Activated T-helper 2 cell treated with anti-CD3 and anti-CD28 coated beads, Interferon-gamma antibody, Interleukin-2, Interleukin-4, amounts not matched to agents 10 μg/mL and 5 μg/mL and 100 μg/mL, durations not matched to agents 14 hours and 24 hours and 36 hours (primary cell): ENCODE measurements at places on chromosomes 11 and 22. TPM values are rescaled to one million over a fixed set of nuclear protein-coding genes. Genes with fewer than 3 reads are reported as not detected.
A peak's percentile ranks its signal among the peaks of the same experiment; 100 is the strongest.

CRYBB2 gene
- total RNA-seq: not detected in 2 replicates

ARHGAP8 gene
- 0.30 and 1.1 TPM in 2 replicates for total RNA-seq

CPT1B gene
- 68.2 and 74.3 TPM in 2 replicates for total RNA-seq

ALDH3B2 gene
- not detected in 2 replicates for total RNA-seq

TRIM29 gene
- total RNA-seq: not detected in 2 replicates

- peak overlapping the region; percentile 12 for H3K27ac ChIP-seq
- H3K4me3 ChIP-seq: no peak overlapping the region
- peaks cover 86% of the 10 kb centered on the region for H3K4me1 ChIP-seq
- H3K27me3 ChIP-seq: no peaks in the 10 kb centered on the region
- no peak for DNase-seq
- peaks cover 93% of the 10 kb centered on the region for H3K36me3 ChIP-seq
Observed at GRCh38 chr11:61067782-61068446, 34.4 kb upstream of the CD5 start.

- peaks cover 6% of the 10 kb centered on the region for H3K4me1 ChIP-seq
- H3K4me3 ChIP-seq: no peak overlapping the region
- H3K27me3 ChIP-seq: no peaks in the 10 kb centered on the region
- H3K27ac ChIP-seq: no peak overlapping the region
Observed at GRCh38 chr22:30717952-30718351, 23.3 kb downstream of the OSBP2 start.

- peaks cover 5% of the 10 kb centered on the region for H3K27me3 ChIP-seq
- H3K27ac ChIP-seq: no peak overlapping the region
- H3K4me1 ChIP-seq: no peaks in the 10 kb centered on the region
- H3K36me3 ChIP-seq: no peaks in the 10 kb centered on the region
- H3K4me3 ChIP-seq: no peak overlapping the region
Observed at GRCh38 chr11:105975128-105975527, 46.9 kb downstream of the MSANTD4 start.

DNA sequence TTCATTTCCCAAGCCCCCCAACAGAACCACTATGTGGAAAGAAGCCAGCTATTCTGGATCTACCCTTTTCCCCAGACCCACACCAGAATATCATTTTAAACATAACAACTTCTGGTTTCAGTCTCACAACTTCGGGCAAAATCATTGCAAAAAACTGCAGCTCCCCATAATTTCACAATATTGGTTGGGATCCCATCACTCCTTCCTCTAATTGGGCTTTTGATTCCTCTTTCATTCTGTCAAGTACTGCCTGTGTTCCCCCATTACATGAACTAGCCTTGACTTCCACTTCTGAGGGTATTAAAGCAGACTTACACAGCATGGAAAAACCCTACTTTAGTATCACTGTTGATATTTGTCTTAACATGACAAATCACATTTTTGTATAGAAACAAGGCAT lies 4.1 kb upstream of the APOL3 start:
- H3K27me3 ChIP-seq: peaks cover 3% of the 10 kb centered on the region
- peaks cover 4% of the 10 kb centered on the region for H3K36me3 ChIP-seq
- peaks cover 53% of the 10 kb centered on the region for H3K4me1 ChIP-seq
- no peak overlapping the region for H3K4me3 ChIP-seq
- H3K27ac ChIP-seq: no peak overlapping the region
- DNase-seq: no peak

DNA sequence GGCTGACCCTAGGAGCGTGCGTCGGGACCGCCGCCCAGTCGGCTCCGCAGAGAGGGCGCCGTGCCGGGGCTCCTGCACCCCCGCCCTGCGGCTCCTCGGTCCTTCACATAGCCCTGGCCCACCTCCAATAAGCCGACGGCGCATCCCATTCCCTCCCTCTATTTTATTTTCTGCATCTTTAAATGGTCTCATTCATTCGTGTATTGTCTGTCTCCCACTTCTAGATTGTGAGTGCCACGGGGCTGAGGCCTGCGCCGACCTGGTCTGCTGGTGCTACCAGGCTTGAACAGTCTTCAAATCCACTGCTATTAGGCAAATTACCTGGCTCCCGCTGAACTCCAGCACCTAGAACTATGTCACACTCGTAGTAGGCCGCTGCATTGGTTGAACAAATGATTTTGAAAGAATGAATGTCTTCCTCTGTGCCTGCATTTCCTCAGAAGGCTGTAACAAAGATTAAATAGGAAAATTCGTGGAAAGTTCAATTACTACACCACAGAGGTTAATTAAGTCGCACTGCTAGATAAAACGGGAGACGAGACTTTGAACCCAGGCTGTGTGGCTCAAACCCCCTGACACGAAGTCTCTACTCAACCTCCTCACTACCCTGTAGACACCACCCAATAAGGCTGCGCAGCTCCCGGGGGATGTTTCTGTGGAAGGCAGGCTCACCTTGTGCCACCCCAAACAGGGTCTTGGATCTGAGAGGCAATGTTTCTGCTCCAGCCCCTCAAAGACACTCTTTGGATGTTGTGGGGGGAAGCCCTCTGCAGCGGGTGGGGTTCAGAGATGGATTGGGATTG lies 1.2 kb upstream of the PPP1R14B start:
- no peak for DNase-seq
- H3K4me3 ChIP-seq: peak overlapping the region; percentile 70
- peaks cover 18% of the 10 kb centered on the region for H3K36me3 ChIP-seq
- H3K27me3 ChIP-seq: no peaks in the 10 kb centered on the region
- peaks cover 27% of the 10 kb centered on the region for H3K4me1 ChIP-seq
